ENCODE measurements at places on chromosomes 2 and 18.

GRCh38 chr2:207616185-207616584, 9.0 kb downstream of the METTL21A start:
- no peak for DNase-seq

GRCh38 chr2:180733330-180733729, 247.1 kb upstream of the UBE2E3 start:
- no peak for DNase-seq

DNA sequence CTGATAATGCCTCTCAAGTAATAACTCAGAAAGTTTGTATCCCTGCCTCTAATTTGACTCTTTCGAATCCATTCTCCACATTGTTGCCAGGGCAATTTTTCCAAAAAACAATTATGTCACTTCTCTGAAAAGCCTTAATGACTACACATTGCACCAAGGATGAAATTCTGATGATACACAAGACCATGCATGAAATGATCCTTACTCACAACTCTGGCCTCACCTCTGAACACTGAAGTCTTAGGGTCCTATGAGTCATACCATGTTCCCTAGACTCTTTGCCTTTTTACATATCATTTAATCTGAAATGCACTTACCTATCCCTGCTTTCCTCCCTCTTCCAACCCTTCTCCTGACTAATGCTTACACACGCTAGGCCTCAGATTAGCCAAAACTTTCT, 51.0 kb downstream of the WDPCP start:
- no peak for DNase-seq

- DNase-seq = no peak
Measured at GRCh38 chr2:103788951-103789350, 1027.1 kb downstream of the TMEM182 start.

- no peak for DNase-seq
Measured at GRCh38 chr18:25825056-25825455, 265.4 kb downstream of the SS18 start.

- no peak for DNase-seq
Measured at GRCh38 chr18:24055009-24055804, 40.7 kb downstream of the TTC39C start.

GRCh38 chr2:67883316-67884087, 179.3 kb downstream of the C1D start:
- DNase-seq = no peak

Data from liver (tissue), 10 donors.